ENCODE measurements at places on chromosomes 6 and 20. TPM values are rescaled to one million over a fixed set of nuclear protein-coding genes. Genes with fewer than 3 reads are reported as not detected.

- DNase-seq, result no peak
Measured at GRCh38 chr6:19869464-19869863, 32.3 kb downstream of the ID4 start.

- DNase-seq, result no peak
Measured at GRCh38 chr20:52524861-52525260, 333.3 kb upstream of the ZFP64 start.

GRCh38 chr20:60470366-60470765 is 512.1 kb downstream of the CDH26 start:
- peak; percentile 40 for DNase-seq

DNA sequence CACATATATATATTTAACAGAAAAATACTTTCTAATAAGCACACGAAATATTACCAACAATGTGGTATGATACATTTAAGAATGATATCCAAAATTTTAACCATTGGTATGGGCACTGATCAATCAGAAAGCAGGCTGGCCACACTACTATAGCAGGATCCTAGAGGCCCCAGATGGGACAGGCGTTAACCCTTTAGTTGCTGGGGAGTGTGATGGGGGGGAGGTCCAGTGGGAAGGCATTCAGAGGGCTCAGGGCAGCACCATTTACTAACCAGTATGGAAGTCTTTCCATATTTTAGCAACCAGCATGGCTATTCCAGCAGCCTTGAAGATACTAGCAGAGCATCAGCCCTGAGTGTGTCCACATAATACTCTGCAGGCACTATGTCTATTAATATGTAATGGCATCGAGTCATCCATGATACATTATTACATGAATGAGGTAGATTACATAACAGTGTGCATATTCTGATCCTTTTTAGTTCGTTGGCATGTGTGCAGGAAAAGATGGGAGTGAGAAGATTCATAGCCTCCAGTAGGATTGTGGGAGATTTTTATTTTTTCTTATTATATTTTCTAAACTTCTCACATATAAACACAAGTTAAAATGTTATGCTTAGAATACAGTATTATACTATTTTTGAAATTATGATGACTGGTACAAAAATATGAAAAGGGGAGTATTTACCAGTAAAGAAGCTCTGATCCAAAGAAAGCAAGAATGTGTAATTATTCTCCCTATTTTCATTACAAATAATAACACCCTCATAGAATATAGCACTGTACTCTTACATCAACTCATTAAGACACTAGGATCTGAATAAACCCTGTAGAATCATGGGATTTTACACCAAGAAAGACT is 78.9 kb downstream of the FAM217A start:
- no peak for DNase-seq

DNA sequence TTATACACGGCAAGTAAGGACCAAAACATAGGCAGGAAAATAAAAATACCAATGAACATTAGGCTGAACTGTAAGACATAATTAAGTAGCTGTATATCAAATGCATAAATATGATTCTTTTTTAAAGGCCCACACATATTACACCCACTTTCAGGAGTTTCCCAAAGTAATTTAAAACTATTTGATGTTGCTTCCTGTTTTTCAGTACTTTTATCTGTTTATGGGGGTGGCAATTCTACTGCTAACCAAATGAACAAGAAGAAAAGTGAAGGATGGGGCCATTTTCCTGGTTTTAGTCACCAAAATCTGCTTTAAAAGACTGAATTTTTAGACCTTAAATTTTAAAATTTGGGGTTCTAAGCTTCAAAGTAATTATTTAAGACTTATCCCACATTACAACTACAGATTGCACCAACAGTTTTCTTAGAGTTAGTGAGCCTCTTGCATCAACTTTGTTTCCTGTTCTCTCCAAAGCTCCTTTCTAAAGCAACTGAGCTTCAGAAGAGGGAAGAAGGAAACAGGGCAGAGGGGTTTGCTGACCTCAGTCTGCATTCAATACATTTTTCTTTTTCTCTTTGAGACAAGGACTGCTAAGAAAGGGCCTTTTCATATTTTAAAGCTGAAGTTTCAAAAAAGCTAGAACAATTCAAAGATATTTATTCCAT is 191.0 kb downstream of the BACH2 start:
- DNase-seq, result no peak

GRCh38 chr6:88722686-88723085 is 240.7 kb downstream of the RNGTT start:
- no peak for DNase-seq

DNA sequence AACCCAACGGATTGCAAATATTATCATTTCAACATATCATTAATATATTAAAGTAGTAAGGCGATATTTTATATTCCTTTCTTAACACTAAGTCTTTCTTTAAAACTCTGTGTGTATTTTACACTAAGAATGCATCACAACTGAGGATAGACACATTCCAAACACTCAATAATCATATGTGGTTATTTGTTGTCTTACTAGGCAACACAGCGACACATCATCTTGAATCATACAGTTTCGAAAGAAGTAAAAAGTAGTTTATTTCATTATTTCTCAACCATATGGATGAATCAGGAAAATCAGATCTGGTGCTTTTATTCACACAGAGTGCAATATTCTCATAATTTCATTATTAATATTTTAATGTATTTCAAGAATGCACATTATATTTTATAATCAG is 662.4 kb downstream of the EPHA7 start:
- no peak for DNase-seq

- no peak for DNase-seq
Measured at GRCh38 chr6:30792786-30793185, 48.4 kb upstream of the IER3 start.

DNA sequence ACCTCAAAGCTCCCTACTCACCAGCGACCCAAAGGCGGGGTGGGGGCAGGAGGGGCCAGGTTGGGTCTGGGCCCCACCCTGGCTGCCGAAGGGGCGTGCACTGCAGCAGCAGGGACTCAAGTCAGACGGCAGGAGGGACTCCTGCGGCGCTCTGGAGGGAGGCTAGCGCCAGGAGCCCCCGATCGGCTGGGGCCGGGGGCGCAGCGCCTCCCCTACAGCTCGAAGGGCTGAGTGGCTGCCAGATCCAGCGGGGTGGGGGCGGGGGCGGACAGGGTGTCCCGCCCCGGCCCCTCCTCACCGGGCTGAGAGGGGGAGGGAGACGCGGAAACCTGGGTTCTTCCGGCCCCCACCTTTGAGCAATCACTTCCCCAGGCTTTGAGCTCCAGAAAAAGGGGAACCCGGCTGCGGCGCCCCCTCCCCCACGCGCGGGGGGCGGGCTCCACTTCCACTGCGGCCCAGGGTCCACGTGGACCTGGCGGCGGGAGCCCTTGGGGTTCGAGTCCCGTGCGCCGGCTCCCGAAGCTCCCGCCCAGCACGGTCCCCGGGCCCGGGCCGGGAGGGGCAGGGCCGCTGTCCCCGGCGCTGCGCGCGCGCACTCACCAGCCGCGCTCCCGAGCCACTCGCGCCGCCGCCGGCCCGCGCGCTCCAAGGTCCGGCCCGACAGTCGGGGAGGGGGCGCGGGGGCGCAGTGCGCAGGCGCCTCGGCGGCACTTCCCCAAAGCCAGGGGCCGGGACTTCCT is at the start of gene RGS19:
Gene RGS19 (minus strand): TSS at position 246 of the 740 bp plus-strand sequence. CDS start 2,632 bp downstream, outside the sequence.
- DNase-seq, result no peak

DNA sequence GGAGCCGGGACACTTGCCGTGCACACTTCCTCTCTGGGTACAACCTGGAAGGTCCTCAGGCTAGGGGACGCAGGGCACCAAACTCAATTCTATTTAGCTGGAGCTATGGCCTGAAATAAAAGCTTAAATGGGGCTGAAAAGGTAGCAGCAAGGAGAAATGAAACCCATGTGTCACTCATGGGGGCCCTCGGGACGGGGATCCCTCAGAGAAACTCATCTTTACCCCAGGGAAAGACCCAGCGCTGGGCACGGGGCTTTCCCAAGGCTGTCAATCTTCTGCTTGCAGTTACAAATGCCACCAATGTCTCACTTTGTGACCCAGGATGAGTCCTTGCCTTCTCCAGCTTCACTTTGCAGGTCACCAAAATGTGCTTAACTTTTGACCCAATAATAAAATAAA is 16.5 kb downstream of the SNAI1 start:
- DNase-seq, result no peak

DNA sequence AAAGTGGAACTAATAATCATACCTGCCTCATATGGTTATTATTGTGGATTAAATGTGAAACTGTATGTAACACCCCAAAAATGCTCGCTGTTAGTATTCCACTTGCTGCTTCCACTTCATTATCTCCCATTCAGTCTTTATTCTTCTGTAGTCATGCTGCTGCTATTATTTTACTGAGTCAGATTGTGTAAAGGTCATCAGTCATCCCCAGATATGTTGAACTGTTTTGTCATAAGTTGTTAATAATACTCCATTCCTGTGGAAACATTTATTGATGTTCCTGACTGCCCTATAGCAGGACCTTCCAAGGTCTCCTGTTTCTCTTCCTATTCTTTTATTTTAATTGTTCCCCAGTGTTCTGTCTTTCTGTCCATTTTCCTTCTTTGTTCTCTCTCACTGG is 1148.3 kb downstream of the EPHA7 start:
- no peak for DNase-seq

DNA sequence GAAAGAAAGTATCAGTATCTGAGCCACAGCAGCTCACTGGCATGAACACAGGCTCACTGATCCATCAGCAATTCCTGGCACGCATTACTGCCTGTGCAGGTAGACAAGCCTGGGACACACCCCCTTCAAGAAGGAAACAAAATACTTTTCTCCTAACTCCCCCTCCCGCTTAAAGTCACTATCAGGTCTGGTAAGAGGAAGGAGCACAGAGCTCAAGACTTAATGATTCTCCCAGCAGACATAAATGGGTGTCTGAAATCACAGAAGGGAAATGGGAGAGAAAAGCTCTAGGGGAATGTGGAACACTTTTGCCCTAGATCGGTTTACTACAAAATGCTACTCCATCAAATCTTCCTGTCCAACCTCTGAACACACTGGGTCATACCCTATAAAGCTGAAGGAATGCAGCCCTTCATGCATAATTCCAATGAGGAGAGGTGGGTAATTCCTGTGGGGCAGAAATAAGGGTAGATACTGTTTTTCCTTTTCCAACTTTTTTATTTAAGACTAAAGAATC is at the start of gene ADGRF1:
Gene ADGRF1 (minus strand): TSS at position 58 of the 517 bp plus-strand sequence. CDS start 13,271 bp downstream, outside the sequence.
- DNase-seq, result no peak

DNA sequence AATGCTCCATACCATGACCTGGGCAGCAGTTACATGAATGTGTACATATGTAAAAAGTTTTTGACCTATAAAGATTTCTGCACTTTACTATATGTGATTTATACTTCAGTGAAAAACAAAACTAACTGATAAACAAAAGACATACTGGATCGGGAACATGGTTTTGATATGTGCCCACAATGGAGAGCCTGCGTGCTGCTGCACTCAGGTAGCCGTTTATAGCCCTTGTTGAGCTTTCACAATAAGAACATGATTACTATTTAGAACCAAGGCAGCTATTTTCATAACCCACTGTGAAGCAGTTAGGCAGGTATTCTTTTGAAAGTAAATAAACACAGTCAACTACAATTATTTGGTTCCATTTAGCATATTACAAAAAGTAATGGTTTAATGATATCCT is 195.9 kb upstream of the RAB32 start:
- no peak for DNase-seq

- DNase-seq, result no peak
Measured at GRCh38 chr6:101110814-101111213, 229.7 kb upstream of the ASCC3 start.

GRCh38 chr6:116390581-116390980 is 19.8 kb downstream of the DSE start:
- no peak for DNase-seq

- DNase-seq, result no peak
Measured at GRCh38 chr6:145012039-145012662, 723.2 kb downstream of the EPM2A start.

DNA sequence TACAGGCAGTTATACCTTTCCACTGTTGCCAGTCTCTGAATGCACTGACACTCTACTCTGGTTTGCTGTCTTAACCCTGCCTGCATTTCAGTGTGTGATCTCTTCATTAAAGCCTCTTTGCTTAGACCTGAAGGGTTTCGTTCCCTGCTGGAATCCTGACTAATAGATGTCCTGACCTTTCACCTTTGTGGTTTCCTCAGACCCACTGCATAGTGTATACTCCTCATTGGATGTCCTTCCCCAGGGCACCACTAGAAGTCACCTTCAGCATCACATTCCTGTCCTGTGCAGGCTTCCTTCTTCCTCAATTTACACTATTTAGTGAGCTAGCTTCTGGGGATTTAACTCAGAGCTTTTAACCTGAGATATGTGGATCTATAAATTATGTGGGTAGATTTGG is 120.6 kb downstream of the RCAN2 start:
- DNase-seq, result no peak

DNA sequence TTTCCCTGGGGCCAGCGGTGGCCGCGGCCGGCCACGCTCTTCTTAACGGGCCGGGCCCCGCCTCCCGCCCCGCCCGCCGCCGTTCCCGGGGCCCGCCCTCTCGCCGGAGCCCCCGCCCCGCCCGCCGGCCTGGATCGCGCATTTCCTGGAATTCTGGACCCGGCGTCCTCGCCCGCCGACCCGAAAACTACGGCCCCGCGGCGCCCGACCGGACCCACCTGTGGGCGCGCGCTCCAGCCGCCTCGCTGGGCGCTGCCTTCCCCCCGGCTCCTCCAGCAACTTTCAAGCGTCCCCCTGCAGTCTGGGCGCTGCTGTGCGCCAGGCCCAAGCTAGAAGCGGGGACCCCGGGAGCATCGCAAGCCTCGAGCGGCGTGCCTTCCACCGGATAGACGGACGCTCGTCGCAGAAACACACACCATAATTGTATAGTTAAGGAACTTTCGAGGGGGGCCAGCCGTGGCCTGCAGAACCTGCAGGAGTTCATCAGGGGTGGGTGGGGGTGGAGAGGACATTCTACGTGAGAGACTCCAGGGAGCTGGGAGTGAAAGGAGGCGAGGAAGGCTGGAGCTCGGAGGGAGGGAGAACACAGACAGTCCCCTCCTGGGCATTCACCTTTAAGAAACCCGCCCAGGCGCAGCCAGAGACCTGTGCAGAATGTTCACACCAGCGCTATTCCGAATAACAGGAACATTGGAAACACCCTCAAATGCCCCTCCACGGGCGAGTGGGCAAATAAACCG is at the start of gene ADA:
Gene ADA (minus strand): TSS at position 16 of the 740 bp plus-strand sequence. CDS start 92 bp downstream, outside the sequence.
- peak; percentile 73 for DNase-seq

Gene CASP8AP2
- total RNA-seq, result 9.3 TPM

Gene ETV7
- total RNA-seq, result 0.33 TPM

Gene GCNT2
- total RNA-seq, result 13.5 TPM

Gene OR2H2
- total RNA-seq, result not detected

Gene PCK1
- 0.52 TPM for total RNA-seq

Gene PPIL6
- total RNA-seq, result 9.1 TPM

Gene TPBG
- total RNA-seq, result 16.7 TPM

Gene GFRAL
- not detected for total RNA-seq

Gene SMPDL3A
- total RNA-seq, result 4.9 TPM

Data from right atrium auricular region (tissue), 2 donors.